Fibroblast of mammary gland (primary cell): ENCODE measurements at places on chromosomes 4 and X.

- peak; percentile 41 for DNase-seq
These were observed 32.8 kb downstream of the CLDN2 start for GRCh38 chrX:106952988-106953387.

DNA sequence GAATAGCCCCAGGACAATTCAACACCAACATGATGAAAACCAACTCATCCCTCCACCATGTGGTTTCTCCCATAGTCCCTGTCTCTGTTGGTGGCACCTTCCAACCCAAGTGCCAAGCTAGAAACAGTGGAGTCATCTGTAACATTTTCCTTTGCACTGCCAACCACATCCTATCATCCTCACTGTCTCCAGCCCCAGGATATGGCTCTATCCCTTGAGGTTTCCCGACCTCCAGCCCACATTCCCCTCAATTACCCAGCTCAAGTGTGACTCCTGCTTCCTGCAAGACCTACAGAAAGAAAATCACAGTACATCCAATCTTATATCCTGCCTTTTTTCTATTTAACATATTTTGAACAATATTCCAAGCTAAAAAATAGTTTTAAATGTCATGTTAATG lies 24.2 kb downstream of the PNMA6F start:
- no peak for DNase-seq

DNA sequence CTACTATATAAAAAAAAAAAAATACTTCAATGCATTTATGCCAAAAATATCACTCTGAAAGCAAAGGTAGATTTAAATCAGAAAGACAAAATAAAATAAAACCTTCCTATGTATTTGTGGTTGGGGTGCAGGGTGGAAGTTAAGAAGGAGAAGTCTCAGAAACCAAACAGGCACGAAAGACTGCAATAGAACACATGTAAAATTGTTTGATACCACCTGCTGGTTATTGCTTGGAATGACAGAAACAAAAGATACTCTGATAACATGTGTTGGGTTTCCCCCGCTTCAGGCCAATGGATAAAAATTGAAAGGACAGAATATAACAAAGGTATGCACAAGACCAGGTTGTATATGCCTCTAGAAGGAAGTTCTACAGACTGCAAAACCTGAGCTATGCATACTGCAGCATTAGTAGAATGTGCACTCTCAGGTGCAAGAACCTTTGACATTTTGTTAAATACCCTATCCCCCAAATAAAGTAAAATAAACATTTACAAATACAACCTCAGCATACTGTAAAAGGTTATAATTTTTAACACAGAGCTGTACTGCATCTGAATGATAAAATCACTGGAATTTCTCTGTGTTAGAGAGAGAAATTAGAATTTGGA lies 118.8 kb downstream of the GABRA2 start:
- DNase-seq = peak; percentile 26

DNA sequence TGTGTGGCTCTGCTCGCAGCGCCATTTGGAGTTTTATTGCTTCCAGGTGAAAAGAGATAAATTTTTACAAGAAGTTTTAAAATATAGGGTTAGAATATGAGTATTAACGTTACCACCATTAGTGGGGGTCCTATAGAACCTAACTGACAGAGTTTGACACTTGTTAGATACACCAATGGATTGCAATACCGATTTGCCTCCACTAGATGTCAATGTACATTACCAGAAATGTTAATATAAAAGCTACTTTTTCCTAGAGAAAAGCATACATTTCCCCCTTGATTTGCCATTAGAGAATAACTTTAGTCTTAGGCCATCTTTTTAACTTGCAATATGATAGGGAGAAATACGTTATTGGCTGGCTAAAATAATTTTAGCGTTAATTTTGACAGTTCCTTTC lies 108.4 kb downstream of the LINC00632 start:
- DNase-seq = peak; percentile 41

GRCh38 chrX:132470831-132471230 lies 18.0 kb downstream of the MBNL3 start:
- no peak for DNase-seq

- no peak for DNase-seq
These were observed 335.4 kb downstream of the UNC5C start for GRCh38 chr4:95213366-95213765.

DNA sequence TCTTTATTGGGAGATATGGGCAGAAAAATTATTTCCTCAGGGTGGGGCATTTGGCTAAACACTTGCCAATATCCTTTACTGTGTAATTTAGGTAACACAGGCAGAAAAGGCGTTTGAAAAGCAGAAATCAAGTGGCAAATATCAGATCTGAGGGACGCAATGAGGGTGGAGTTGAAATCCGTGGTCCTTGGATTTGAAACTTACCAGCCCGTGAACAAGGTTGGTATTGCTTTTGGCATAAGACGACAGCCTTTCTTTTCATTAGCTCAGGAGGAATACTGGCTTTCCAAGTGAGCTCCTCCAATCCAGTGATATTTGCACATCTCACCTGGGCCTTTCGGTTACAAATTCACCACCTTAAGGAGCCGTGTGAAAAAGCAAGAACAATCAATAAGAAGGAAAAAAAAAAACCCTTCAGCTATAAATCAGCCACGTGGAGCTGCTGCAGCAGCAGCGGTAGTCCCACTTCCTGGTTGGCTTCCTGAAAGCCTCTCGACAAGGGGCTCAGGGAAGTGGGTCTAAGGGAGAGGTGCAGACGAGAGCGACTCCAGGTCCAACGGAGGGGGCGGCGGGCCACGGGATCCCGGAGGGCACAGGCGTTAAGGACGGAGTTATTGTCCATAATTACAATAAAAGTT lies 734 bp upstream of the GALNT7 start:
- DNase-seq = peak; percentile 35

DNA sequence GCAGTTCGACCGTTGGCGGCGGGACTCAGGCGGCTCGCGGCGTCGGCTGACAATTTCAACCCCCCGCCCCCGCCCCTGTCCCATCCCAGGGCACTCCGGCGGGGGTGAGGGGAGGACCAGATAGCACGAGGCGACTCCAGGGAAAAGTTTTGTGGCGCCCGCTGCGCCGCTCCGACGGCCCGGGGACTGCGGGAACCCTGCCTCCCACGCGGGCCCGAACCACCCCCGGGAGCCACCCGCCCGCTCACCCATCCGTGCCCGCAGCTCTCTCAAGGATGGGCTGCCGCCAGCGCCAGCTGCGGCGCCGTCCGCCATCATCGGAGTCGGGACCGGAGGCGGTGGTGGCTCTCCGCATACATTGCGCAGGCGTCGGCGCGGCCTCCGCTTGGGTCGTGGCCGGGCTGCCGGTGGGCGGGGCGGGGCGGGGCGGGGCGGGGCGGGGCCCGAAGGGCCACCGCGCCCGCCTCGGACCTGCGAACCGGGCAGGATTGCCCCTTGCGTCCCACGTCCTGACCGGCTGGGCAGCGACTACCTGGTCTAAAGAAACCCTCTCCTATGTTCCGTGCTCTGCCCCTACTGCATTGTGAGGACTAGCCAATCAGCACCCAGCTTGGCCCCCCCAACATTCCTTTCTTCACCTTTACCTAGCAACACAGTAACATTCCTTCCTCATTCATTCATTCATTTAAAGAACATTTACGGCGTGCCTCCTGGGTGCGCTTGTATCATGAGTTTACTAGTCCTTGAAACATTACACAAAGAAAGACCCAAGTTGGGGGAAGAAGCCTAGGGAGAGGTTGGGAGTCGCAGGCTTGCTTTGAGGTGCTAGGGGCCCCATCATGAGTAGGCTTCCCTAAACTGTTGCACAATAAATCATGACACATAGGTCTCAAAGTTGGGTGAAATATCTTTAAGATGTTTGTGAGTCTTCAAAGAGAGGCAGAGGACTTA lies at the start of gene MAP7D3:
Gene MAP7D3, minus strand, starts transcription at position 360 of the 951 bp plus-strand sequence. Its CDS starts 42 bp downstream, at position 318.
- peak; percentile 33 for DNase-seq

GRCh38 chr4:76989391-76990061 lies 40.0 kb downstream of the SEPTIN11 start:
- no peak for DNase-seq

- DNase-seq = no peak
These were observed 96.1 kb downstream of the ANOS1 start for GRCh38 chrX:8635812-8636211.

GRCh38 chrX:124426288-124427169 lies 80.2 kb downstream of the SH2D1A start:
- DNase-seq = no peak

- no peak for DNase-seq
These were observed 249.8 kb upstream of the MAD2L1 start for GRCh38 chr4:120316416-120316815.

GRCh38 chr4:113958766-113959538 lies 20.5 kb downstream of the ARSJ start:
- DNase-seq = peak; percentile 96

- DNase-seq = no peak
These were observed 170.2 kb downstream of the PPP3CA start for GRCh38 chr4:101177154-101177553.

- no peak for DNase-seq
These were observed 115.1 kb upstream of the PNPLA4 start for GRCh38 chrX:8042304-8042703.

DNA sequence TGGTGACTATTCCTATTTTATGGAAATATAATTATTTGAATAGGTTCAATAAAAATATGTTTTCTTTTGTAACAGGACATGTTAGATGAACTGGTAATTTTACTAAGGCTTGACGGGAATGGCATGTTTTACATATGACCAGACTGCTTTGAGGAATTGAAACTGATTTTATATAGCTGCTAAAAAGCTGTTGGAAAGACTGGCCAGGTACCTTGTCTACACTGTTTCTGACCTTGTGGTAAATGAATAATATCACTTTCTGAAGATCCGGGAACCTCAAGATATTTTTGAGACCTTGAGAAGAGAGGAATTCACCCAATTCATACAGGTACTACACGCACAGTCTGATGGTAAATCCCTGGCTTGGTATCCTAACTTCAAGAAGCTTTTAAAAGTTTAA lies 42.1 kb upstream of the USP46 start:
- DNase-seq = no peak

GRCh38 chrX:13092455-13092941 lies 48.1 kb upstream of the FAM9C start:
- DNase-seq = no peak

- DNase-seq = no peak
These were observed 12.9 kb downstream of the GPRIN3 start for GRCh38 chr4:89294573-89295269.

GRCh38 chr4:78056265-78057129 lies 626 bp upstream of the FRAS1 start:
- peak; percentile 79 for DNase-seq

- DNase-seq = no peak
These were observed 382.1 kb upstream of the CTSO start for GRCh38 chr4:156335721-156336120.

- no peak for DNase-seq
These were observed 37.3 kb downstream of the PSAPL1 start for GRCh38 chr4:7397206-7398103.

DNA sequence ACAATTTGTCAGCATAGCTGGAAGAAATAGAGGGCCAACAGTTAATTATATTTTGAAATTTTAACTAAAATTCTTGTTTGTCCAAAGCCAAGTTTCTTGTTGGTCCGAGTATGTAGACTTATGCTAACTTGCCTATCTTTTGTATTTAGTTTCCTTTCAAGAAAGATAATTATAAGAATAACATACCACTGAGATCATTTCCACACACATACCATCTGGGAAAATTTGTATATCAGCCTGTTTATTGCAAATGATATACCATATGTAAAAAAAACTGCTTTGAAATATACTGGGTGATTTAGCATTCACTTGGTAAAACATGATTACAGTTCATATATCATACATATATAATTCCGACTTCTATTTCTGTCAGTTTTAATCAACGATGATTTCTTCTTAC lies 84.7 kb upstream of the ANKRD50 start:
- no peak for DNase-seq

DNA sequence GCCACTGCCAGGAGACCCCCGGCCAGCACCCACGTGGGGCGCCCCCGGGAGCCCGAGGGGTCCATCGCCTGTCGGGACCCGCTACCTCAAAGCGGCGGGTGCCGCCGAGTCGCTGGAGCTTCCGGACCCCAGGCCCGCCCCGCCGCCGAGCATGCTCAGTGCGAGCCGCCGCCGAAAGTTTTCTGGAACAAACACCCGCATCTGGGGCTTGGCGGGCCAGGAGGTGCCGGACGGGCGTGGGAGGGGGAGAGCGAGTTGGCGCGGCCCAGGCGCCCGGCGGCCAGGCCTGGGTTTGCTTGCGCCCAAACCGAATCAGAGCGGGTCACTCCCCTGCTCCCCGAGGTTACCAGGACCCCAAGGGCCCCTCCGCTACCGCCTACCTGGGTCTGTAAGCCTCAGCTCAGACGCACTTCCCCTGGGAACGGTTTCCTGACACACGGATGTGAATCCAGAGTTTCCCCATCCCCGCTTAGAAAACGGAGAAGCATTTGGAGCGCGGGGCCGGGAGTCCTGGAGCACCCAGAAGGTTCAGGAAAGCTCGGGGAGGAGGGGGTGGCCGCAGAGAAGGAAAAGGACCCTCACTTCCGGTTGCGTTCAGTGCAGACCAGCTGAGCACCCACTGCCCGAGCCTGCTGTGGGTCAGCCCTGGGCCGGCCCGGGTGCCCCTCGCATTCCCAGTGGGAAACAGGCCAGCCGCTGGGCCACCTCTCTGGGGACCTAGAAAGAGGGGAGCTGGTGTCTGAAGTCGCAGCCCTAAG lies at the start of gene EVC2:
Gene EVC2, minus strand, starts transcription at position 111 of the 758 bp plus-strand sequence. Its CDS starts 46 bp downstream, at position 65.
- peak; percentile 62 for DNase-seq

DNA sequence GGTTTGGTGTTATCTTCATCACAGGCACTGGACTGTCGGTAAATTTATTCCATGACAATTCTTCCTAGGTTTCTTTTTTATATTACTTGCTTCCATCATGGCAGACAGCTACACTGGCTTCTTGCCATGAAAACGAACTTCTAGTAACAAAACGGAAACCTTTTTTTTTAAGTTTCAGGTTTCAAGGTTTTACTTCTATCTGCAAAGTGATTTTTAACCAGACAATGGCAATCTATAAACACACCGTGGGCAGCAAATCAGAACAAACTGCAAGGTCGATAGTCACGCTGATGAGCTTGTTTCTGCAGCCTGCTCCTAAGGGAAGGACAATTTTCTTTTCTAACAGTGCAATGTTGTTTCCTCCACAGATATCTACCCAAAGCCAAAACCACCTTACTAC lies 29.9 kb downstream of the XG start:
- DNase-seq = no peak

GRCh38 chr4:78544678-78545077 lies 6.9 kb upstream of the ANXA3 start:
- no peak for DNase-seq

DNA sequence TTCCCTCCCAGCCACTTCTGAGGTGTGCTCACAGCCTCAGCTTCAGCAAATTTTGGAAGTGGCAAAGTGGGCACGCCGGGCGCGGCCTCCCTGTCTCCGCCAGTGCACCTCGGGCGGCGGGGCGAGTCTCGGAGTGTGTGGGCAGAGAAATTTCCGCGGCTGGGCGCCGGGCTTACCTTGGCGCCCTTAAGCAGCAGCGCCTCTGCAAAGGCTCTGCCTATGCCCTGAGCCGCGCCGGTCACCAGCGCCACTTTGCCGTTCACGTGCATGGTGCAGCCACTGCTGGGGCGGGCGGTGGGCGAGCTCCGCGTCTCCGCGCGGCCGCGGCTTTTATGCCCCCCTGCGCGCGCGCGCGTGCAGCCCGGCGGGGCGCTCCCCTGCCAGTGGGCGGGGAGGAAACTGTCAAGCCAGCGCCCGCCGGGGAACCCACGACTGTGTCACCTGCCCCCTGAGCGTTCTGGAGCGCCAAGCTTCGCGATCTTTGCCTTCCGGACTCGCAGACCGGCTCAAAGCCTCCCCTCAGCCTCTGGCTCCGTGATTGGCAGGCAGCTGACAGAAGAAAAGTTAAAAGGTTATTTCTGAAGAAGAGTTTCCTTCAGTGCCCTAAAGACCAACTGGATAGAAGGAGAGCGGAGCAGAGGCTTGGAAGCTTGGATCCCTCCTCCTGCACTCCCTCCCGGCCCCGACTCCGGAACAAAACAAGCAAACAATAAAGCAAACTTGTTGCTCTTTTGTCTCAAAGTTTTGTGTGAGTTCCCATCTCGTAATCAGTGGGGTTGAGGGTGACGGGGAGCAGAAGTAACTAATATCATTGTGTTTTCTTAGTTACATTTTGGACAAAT lies at the start of gene HPGD:
Gene HPGD, minus strand, starts transcription at position 306 of the 842 bp plus-strand sequence. Its CDS starts 37 bp downstream, at position 269.
- DNase-seq = no peak
